ENCODE measurements at places on chromosomes 5 and 9.

DNA sequence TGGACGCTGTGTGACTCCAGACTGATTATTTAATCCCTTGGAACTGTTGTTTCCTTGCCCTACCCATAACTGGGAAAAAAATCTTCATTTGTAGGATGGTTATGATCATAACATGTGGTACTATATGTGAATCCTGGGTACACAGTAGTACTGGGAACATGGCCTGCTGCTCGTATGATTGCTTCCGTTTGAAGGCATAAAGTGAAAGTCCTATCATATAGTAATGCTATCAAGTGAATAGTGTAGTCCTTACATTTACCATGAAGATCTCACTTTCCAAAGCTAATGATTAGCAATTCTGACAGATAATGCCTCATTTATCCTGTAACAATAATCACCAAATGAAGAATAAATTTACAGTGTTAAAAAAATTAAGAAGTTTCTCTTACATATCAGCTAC, 53.2 kb downstream of the MEF2C start:
- H3K4me3 ChIP-seq: no peak overlapping the region
- H3K36me3 ChIP-seq: no peaks in the 10 kb centered on the region
- peaks cover 44% of the 10 kb centered on the region for H3K4me1 ChIP-seq

DNA sequence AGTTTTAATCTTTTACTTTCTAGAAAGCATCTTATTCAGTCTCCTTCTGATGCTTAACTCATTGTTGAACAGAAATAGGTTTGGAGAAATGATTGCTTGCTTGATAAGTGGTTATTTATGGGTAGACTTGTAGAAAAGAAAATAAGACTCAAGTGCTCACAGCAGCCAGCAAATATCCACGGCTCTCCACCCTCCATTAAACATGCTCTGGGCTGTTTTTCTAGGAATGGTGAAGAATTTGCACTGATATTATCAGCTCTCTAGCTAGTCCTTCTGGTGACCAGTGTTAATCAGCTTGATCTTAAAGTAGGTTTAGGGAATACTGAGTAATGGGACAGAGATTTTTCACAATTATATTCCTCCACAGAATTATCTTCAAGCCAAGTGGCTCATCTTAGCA, 60.6 kb downstream of the SLC1A3 start:
- no peak overlapping the region for H3K27ac ChIP-seq
- H3K4me1 ChIP-seq: no peaks in the 10 kb centered on the region
- DNase-seq: no peak

DNA sequence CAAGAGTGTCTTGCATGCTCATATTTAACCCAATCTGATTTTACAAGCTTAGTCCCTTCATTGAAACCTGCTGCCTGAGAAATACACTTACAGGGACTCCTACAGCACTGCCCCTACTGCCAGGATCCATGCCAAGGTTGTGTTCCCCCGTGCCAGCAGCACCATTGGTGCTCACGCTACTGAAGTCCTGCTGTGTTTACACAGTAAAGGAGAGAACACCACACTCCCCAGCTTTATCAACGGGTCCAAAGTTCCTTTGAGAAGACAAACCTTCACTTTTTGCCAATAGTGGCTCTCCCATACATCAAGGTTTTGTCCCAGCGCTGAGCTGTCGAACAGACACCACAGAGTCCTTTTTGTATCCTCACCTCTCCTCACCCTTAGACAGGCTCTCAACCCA, 155.1 kb upstream of the WWC1 start:
- DNase-seq: no peak
- H3K27ac ChIP-seq: no peak overlapping the region
- H3K27me3 ChIP-seq: peaks cover 3% of the 10 kb centered on the region
- no peak overlapping the region for H3K4me3 ChIP-seq
- H3K36me3 ChIP-seq: no peaks in the 10 kb centered on the region

GRCh38 chr9:119003882-119004617, 365.2 kb downstream of the BRINP1 start:
- H3K27ac ChIP-seq: no peak overlapping the region
- no peaks in the 10 kb centered on the region for H3K4me1 ChIP-seq
- DNase-seq: no peak
- H3K36me3 ChIP-seq: no peaks in the 10 kb centered on the region

DNA sequence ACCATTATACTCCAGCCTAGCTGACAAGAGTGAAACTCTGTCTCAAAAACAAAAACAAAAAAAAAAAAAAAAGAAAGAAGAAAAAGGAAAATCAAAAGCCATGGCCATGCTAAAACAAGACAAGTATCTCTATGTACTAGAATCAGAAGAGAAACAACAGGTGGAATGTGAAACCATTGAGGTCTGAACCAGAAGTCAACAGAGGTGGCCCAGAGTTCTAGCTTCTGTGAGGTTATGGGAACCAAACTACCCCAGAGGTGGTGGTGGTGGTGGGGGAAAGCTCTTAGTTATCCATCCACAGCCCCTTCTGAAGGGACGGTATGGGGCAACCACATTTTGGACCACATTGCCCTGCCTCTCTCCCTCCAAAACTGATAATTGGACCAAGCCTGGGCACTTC, 59.5 kb upstream of the ZNF366 start:
- no peaks in the 10 kb centered on the region for H3K36me3 ChIP-seq
- no peak overlapping the region for H3K4me3 ChIP-seq
- H3K27ac ChIP-seq: no peak overlapping the region
- peaks cover 4% of the 10 kb centered on the region for H3K27me3 ChIP-seq
- no peak for DNase-seq
- H3K4me1 ChIP-seq: no peaks in the 10 kb centered on the region

- no peak for DNase-seq
- H3K4me3 ChIP-seq: no peak overlapping the region
- no peaks in the 10 kb centered on the region for H3K4me1 ChIP-seq
- no peak overlapping the region for H3K27ac ChIP-seq
These were observed 130.1 kb downstream of the FBN2 start for GRCh38 chr5:128407944-128408343.

Measured in activated T-helper 1 cell treated with anti-CD3 and anti-CD28 coated beads, Interleukin-12 subunit alpha, Interleukin-12 subunit beta, Interleukin-2, Interleukin-4 antibody, amounts not matched to agents 30 ng/mL and 10 ng/mL and 1 ng/mL, durations not matched to agents 14 hours and 24 hours and 36 hours (primary cell).